ENCODE measurements at places on chromosomes 1 and 21. TPM values are rescaled to one million over a fixed set of nuclear protein-coding genes. Genes with fewer than 3 reads are reported as not detected.

WNT4 gene
- total RNA-seq = not detected

STUM gene
- not detected for total RNA-seq

DNA sequence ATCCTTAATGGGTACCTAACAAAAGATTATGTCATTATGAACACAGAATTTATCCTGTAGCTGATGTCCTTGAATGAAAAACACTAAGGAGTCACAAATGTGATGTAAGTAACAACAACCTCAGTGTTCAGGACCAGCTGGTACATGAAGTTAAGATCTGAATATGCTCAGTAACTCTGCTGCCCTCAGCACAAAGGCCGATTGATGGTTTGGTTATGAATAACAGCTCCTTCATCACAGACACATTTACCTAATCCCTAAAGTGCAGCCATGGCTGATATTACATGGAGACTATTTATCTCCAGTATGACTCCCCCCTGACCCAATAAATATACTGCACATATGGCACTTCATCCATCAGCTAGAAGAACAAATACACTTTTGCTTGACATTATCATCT, 75.2 kb downstream of the PLPPR5 start:
- DNase-seq = no peak

KMO gene
- not detected for total RNA-seq

- peak; percentile 20 for DNase-seq
Observed at GRCh38 chr1:185813401-185813979, 79.3 kb downstream of the HMCN1 start.

GRCh38 chr1:43970911-43971310, 1.1 kb downstream of the DPH2 start:
- DNase-seq = no peak

ADGRL4 gene
- total RNA-seq = not detected

CELA3B gene
- not detected for total RNA-seq

DNA sequence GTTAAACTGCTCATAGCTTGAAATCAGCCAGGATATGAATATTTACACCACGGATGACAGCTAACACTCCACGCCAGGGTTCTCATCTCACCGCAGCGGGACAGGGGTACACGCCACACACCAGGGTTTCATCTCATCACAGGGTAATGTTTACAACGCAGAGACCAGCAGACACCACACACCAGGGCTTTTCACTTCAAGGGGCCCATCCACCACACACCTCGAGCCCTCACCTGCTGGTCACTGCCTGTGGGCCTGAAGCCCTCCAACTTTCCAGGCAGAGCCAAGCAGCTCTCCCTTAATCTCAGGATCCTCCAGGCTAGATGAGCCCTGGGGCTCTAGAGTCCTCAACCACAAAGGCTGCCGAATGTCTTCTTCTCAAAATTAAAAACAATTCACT, 1.3 kb upstream of the KRTAP10-12 start:
- no peak for DNase-seq

LRIF1 gene
- 16.0 TPM for total RNA-seq

DNA sequence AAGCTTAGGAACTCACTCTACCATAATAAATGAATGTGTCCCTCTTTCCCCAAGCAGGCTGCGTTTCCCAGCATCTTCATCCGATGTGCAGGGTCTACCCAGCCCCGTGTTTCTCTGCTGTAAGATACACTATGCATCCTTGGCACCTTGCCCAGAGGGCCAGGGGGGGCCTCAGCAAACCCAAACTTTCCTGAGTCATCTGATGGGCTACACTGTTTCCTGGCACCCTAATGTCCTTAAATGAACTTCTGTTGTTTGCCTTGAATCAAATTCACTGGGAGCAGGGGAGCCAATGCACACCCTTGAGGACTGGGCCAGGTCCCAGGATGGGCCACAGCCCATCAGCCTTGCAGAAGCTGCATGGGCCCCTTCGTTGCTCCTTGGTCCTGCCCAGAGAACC, 145.5 kb downstream of the IGSF21 start:
- DNase-seq = no peak

- no peak for DNase-seq
Observed at GRCh38 chr1:85846706-85847105, 138.5 kb upstream of the ZNHIT6 start.

AK5 gene
- total RNA-seq = 4.6 TPM

- DNase-seq = no peak
Observed at GRCh38 chr1:226576601-226577000, 28.0 kb downstream of the STUM start.

DNA sequence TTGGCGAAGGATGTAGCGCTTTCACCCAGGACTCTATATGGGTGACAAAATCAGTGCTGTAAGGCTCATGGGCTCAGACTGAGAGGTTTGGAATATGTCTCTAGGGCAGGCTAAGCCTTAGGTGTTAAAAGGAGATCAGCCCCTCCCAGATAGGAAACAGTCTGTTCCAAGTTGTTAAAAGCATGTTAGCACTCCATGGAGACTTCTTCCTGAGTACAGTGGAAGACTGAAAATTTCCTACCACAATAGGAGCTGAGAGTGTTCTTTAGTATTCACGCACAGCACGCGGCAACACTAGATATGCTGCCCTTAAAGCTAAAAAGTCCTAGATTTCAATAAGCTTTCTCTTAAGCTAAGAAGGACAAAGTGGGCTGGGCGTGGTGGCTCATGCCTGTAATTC, 122.1 kb downstream of the TRABD2B start:
- DNase-seq = no peak

Data from activated CD8-positive, alpha-beta T cell treated with anti-CD3 and anti-CD28 coated beads for 36 hours (primary cell).